Pons (tissue), 1 donor: ENCODE measurements at places on chromosomes 5 and 9.

- DNase-seq: no peak
These were observed 346.8 kb upstream of the FAM174A start for GRCh38 chr5:100188339-100188738.

DNA sequence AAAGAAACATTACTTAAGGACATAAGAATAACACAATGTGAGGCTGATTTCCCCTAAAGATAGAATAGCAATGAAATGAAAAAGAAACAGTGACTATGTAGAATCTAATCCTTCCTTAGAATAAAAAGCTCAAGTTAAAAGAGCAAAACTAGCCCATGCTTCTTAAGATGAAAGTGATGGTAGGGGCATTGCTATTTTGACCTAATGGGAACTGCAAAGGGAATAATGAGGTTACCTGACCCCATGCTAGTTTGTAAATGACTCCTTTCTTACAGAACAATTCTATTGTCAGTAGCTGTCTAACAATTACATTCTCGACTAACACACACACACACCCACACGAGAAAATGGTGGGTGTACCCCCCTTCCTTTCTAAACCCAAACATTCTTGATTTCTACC is 575.8 kb downstream of the CSNK1G3 start:
- no peak for DNase-seq

GRCh38 chr5:4159681-4160080 is 564.0 kb downstream of the IRX1 start:
- DNase-seq: no peak

- DNase-seq: no peak
These were observed 12.0 kb downstream of the FBP1 start for GRCh38 chr9:94627287-94627686.

DNA sequence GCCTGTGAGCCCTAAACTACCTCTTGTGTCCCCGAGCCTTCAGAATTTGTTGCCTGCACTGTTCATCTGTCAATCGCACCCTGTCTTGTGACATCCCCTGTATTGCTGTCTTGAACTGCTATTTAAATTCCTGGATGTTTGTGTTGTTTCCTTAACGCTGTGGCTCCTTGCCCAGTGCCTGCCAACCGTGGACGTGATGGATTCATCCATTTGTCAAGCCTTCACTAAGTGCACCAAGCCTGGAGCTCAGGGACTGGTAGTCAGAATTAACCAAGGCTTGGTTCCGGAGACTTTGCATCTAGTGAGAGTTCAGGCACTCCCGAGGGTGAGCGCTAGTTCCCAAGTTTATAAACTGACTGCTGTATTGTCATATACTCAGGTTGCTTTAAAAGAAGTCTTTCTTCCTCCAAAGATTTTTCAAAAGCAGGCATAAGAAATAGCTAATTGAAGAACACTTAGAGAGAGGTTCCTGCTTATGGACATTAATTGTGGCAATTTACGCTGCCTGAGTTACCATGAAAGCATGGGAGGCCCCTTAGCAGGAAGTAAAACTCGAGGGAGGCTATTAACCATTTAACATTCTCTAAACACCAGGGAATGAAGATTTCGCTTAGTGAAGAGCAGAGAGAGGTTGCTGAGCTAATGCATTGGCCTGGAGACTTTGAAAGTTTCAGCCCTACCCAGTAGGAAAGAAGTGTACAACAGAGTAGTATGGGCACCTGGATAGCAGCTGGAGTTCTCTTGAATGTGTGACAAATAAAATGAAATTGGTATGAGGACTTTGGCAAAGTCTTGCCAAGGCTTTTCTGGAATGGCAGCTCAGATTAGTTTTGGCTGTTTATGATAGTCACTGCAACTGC is 29.0 kb downstream of the RGS3 start:
- DNase-seq: no peak

GRCh38 chr5:32828492-32828891 is 117.4 kb downstream of the NPR3 start:
- no peak for DNase-seq

GRCh38 chr5:135930949-135931295 is 23.9 kb downstream of the LECT2 start:
- DNase-seq: no peak

GRCh38 chr5:15388866-15389265 is 111.1 kb upstream of the FBXL7 start:
- DNase-seq: no peak

- DNase-seq: no peak
These were observed 63.0 kb downstream of the NR6A1 start for GRCh38 chr9:124708074-124708473.

- DNase-seq: no peak
These were observed 75.6 kb upstream of the CACNA1B start for GRCh38 chr9:137802021-137802420.

DNA sequence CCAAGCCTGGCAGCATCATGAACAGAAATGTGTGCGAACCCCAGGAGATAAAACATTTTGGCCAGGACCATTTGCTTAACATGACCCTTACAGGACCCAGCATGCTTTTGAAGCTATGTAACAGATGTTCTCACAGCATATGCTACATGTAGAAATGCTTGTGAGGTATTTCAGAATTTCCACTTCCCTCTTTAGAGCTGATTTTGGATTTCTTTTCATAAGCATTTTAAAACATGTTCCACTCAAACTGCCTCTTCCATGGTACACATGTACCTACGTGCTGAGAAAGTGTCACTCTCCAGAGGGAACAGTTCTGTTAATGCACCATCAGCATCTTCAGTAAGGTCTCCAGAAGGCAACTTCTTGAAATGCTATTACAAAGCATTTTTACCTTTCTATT is 15.7 kb upstream of the TSSK1B start:
- no peak for DNase-seq

DNA sequence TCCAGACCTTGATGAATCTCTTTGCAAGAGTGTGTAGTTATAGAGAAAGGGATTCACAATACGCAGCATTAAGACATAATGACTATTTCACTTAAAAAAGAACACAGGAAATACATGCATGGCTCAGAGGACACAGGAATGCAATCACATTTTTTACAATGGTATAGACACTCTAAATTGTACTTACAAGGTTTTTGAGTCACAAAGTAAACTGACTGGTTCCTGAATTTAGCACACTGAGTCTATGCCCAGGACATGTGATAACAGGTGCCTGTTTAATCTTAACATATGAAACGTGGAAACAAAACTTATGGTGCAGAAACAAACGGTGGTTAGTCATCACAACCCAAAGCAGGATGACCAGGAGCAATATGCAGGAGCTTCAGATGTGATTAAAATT is 6.7 kb downstream of the EPB41L4A start:
- DNase-seq: no peak

DNA sequence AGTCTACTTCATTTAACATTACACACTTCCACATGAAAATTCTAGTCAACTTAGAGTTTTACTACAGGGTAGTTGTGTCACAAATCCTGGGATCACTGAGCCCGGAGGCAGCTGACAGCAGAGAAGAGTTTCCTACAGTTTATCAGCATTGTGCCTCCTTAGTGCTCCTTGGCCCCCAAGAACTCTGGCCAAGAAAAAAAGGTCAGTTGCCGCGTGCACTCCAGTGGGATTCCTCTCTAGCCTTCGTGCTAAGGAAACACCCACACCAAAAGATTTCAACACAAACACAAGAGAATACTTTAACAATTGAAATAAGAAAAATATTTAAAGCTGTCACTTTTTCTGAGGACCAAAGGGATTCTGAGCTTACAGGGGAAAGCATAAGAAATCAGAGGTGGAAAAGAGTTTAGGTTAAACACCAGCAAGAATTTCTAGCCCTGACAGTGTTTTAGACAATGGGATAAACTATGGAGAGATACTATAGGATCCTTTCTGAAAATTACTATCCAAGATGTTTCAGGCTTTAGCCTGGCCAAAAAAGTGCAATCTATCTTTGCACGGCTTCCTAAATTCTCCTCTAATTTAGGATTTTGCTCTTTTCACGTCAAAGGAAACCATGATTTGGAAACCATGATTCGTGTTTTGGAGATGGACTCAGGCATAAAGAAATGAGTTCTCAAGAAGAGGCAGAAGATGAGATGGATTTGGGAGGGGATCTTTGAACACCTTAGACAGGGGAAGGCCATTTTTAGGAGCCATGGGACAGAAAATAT is 606.8 kb downstream of the RAB3C start:
- no peak for DNase-seq

GRCh38 chr5:74482990-74483389 is 157.5 kb downstream of the ENC1 start:
- DNase-seq: peak; percentile 75

DNA sequence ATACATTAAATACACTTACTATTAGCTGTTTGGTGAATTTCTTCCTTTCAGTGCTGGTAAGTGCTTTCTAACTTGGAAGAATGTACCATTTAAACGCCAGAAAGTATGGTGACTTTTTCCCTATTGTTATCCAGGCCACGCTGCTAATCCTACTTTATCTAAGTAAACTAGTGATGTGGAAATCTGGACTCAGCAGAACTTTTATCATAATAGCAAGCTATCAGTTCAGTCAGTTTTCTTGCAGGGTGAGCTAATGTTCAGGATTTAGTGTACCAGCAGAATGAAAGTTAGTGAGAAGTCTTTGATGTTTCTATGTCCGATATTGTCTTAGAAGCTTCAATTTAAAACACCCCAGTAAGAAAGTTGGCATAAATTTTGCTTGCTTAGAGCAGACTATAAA is 72.2 kb downstream of the HSD17B4 start:
- DNase-seq: no peak

GRCh38 chr9:5838884-5839571 is 6.1 kb upstream of the ERMP1 start:
- no peak for DNase-seq

- DNase-seq: no peak
These were observed 111.8 kb upstream of the TLE1 start for GRCh38 chr9:81801190-81801589.

- no peak for DNase-seq
These were observed 30.4 kb downstream of the ELP1 start for GRCh38 chr9:108903420-108904103.

DNA sequence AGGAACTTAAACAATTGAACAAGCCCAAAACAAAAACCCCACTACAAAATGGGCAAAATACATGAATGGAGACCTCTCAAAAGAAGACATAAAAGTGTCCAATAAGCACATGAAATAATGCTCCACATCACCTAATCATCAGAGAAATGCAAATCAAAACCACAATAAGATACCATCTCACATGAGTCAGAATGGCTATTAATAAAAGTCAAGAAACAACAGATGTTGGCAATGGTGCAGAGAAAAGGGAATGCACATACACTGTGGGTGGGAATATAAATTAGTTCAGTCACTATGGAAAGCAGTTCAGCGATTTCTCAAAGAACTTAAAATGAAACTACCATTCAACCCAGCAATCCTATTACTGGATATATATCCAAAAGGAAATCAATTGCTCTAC is 337.4 kb upstream of the GRIA1 start:
- no peak for DNase-seq

DNA sequence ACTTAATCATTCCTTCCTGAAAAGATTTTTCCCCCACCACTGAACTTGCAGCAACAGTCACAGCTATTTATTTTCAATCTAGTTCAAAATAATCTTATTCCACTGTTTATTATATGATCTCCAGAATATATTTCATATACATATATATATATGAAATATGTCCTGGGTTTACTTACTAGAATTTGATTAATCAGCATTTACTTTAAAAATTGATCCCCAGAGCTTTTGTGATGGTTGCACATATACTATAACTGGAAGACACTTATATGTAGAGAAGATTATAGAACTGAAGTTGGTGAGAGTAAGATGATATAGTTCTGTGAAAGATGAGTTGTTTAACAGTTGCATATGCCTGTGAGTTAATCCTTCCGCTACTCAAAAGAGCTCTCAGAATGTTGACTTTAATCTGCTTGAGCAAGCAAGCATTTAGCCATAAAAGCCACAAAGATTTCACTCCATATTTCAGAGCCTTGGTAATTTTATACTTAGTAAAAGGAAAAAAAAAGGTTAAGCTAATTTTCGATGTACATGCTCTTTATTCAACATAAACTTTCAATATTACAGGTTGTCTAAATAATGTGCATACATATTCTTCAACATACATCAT is 399.3 kb upstream of the CDH9 start:
- DNase-seq: no peak

DNA sequence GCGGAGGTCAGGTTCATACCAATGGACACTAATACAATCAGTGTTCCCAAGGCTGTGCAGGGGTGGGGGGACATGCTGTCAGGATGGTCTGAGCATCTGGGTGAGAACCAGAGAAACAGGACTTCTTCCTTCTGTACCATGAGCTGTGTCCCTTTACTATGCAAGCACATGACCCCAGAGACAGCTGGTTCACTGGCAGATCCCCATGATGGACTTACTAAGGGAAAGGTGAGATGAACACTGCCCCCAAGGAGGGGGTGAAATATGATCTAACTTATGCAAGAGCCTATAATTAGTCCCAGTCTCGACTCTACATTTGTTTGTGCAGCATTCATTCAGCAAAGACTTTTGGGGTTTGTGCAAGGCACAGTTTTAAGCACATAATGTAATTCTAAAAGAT is 91.4 kb downstream of the LIFR start:
- no peak for DNase-seq

- DNase-seq: no peak
These were observed 630.1 kb downstream of the CDH12 start for GRCh38 chr5:22223079-22223478.

DNA sequence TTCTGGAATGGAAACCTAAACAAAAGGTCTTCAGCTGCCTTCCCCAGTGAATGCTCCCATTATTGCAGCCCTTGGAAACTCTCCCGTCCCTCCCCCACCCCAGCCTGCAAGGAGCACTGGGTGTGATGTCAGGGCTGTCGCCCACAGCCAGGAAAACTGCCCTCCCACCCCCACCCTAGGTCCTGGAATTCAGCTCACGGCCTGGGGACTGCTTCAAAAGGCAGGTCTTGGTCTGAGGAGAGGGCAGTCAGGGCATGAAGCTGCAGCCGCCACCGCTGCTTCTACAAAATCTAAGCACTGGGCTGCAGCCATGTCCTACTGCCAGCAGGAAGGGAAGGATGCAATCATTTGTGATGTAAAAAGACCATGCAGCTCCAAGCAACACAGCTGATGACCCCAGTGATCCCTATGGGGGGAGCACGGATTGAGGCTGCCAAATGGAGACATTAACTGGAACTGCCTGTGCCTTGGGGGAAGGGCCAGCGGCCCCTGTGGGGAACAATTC is 11.4 kb downstream of the GRHPR start:
- peak; percentile 97 for DNase-seq

GRCh38 chr5:34881246-34881645 is 34.1 kb downstream of the RAD1 start:
- no peak for DNase-seq

- DNase-seq: no peak
These were observed 899 bp upstream of the MED10 start for GRCh38 chr5:6379246-6379645.

- DNase-seq: no peak
These were observed 45.7 kb downstream of the FXN start for GRCh38 chr9:69081261-69081660.

DNA sequence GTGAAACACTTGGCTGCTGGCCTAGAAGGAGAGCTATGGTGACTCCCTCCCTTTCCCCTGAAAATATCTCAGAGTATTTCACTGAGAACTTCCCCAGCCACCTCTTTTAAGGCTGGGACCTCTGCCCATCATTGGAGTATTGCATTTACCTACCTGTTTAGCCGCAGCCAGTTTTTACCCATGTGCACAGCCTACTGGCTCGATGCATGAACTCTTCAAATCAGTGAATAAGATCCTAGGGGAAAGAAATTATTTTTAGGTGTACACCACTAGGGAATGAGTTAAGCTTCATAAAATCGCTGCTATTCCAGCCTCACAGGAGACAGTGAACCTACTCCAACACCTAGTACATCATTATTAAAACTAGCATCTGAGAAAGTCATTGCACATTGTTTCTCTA is 16.8 kb upstream of the FAM174A start:
- DNase-seq: no peak
